ENCODE measurements at places on chromosomes 7 and 10.

DNA sequence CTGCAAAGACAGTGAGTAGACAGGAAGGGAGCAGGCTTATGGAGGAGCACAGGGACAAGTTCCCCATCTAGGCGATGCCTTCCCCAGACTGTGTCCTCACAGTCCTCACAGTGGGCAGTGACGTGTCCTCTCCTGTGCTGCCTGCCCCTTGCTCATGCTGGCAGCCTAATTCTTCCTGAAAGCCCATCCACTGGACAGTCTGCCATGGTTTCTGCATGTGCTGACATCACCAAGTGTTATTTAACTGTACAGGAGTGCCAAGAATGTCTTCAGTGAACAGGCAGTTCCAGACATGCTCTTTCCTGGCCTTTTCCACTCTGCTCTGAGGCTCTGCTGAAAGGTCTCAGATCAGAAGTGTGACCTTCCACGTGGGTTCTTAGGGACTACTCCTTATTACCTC, 54.1 kb downstream of the ZNF248 start:
- no peak for DNase-seq

DNA sequence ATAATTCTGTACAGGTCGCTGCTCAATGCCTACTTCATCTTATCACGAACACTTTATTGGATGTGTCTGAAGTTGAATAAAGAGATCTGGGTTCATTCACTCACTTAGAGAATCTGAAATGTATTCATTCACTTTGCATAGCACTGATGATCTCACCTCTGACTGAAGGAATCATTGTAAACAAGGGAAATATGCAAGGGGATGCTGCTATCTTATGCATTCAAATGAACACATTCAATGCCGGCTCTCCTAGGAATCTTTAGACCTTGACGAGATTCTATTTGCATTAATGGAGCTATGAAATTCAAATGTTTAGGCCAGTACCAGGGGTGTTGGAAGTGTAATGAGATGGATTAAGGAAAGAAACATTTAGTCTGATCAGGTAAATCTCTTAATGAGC, 200.6 kb upstream of the COBL start:
- DNase-seq = no peak

GRCh38 chr10:44962870-44963738, 3.5 kb downstream of the RASSF4 start:
- DNase-seq = no peak

DNA sequence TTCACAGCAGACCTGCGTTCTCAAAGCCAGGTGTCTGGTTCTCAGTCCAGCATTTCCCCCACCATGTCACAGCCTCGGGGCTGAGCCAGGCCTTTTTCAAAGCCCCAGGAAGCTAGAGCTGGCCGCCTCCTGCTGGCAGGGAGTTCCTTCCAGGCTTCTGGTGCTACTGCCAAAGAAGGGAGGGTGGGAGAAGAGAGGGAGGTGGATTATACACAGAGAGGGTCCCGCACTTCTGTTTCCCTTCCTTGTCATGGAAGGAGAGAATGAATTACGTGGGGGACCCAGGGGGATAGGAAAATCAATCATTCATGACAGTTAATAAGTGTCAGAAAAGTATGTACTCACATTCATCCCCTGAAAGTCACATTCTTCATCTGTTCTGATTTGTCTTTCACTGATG, 600 bp upstream of the LGI1 start:
- DNase-seq = no peak

DNA sequence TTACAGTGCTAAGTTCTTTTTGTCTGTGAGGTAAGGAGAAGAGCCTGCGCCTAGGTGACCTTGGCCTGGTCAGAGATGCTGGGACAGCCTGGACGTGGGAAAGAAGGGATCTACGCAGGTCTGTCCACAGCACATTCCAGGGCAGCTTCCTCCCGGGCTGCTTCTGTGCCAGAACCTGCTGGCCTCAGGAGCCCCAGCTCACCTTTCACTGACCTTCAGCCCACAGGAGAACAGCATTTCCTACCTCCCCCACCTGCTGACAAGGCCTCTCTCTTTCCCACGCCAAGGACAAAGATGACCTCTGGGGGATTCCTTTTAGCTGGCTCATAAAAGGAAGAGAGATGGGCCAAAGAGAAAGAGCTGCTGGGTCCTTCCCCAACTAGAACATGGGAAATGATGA, 260.6 kb downstream of the KCNMA1 start:
- no peak for DNase-seq

DNA sequence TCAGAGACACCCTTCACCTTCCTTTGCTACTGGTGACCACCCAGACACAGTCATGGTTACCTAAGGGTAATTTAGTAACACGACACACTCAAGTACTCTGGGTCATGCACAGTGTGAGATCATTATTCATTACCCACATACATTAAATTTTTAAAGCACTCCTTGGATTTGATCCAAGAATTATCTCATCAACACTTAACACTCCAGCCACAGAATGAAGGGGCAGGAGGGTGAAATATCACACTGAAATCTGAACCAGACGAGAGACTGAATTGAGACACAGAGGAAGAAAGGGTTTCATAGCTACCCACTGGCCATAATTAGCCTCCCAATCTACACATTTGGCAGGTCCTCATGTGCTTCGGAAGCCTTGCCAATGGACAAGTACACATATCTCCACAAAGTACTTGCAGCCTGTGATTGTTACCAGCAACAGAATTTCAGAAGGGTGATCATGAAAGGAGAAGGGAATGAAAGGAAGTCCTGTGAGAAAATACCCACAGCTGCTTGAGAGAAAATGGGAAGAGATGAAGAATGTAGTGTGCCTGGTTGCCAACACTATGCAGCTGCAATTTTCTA, 189.3 kb downstream of the POLR1F start:
- DNase-seq = no peak

- DNase-seq = no peak
These were observed 175.1 kb upstream of the PTPRZ1 start for GRCh38 chr7:121697731-121698316.

DNA sequence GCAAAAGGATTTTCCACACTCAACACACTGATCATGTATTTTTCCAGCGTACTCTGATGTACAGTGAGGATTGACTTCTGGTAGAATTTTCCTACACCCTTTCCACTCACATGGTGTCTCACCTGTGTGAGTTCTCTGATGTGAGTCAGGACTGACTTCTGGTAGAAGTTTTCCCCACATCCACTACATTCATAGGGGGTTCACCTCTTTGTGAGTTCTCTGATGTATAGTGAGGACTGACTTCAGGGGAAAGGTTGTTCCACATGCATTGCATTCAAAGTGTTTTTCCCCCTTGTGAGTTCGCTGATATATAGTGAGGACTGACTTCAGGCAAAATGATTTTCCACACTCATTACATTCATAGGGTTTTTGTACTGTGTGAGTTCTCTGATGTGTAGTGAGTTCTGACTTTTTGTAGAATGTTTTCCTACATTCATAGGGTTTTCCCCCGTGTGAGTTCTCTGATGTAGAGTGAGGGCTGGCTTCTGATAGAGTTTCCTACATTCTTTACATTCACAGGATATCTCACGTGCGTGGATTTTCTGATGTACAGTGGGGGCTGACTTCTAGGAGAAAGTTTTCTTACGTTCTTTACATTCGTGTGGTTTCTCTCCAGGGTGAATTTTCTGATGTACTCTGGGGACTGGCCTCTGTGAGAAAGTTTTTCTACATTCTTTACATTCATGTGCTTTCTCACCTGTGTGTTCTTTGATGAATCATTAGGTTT, 146.5 kb downstream of the GLRX3 start:
- DNase-seq = no peak

DNA sequence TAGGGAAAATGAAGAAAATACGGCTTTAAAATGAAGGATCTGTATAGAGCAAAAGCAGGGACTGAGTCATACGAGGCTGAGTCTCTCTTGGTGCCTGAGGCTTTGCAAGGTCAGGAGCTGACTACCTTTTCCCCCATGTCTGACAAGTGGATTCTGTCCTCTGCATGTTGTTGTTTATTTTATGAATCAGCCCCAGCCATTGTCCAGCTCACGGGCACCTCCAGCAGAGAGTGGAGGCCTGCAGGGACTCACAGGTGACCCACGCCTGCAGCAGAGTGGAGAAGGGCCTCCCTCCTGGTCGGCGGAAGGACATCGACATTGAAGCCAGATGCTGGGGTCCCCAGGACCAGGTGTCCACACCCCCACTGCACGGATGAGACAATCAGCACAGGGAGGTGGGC, 233.9 kb downstream of the WDR37 start:
- DNase-seq = no peak

GRCh38 chr7:137097111-137097510, 228.7 kb downstream of the CHRM2 start:
- no peak for DNase-seq

- DNase-seq = no peak
These were observed 40.6 kb downstream of the AKR1B15 start for GRCh38 chr7:134589491-134589941.

GRCh38 chr7:129161524-129162225, 17.2 kb downstream of the TSPAN33 start:
- DNase-seq = no peak

DNA sequence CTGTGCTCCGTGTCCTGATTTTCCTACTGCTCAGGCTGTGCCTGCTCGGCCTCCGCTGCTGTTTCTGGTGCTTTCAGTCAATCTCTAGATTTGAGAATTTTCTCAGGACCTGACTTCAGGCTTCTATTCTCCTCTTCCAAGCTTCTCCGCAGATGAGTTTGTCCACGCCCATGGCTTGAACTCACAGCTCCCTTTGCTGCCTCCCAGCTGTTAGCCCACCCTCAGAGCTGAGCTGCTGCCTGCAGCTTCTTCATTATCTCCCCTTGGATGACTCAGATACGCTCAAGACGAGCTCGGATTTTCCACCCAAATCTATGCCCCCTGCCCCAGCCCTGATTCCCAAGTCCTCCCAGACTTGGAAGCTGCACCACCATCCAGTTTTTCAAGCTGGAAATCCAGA, 104.7 kb downstream of the FGFR2 start:
- DNase-seq = no peak

- no peak for DNase-seq
These were observed 94.7 kb downstream of the HDAC9 start for GRCh38 chr7:18590241-18590640.

DNA sequence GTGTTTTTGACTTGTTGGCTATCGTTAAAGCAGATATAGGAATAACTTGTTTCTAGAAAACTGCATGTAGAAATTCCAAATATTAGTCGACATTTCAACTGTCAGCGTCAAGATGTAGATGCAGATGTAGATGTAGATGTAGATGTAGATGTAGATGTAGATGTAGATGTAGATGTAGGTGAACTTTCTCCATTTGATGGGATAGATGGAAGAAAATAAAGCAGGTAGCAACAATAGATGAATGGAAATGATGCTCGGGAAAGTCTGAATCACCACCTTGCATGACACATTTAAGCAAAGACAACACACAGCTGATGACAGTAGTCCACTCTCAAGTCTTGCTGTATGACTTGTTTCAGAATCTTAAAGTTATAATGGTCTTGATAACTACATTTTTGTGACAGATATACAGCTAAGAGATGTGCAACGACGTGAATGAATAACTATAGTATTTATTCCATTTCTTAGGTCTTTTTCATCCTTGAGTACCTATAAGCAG, 53.5 kb downstream of the SND1 start:
- DNase-seq = no peak

DNA sequence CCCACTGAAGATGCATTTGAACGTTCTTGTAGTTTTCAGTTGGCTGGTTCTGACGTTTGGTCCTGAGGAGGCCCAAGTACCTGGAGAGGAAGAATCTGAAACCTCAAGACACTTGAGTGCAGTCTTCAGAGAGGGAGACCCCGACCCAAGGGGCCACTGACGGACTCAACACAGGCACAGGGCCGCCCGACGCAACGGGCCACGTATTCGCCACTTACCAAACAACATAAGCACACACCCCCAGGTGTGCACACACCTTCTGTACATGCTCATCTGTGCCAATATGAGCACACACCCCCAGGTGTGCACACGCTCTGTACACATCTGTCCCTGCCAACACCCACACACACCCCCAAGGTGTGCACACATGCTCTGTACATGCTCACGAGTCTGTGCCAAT, 68.5 kb downstream of the DIP2C start:
- no peak for DNase-seq

GRCh38 chr7:21718391-21718790, 175.6 kb downstream of the DNAH11 start:
- DNase-seq = no peak

GRCh38 chr7:17638727-17639126, 301.6 kb downstream of the SNX13 start:
- DNase-seq = no peak

- no peak for DNase-seq
These were observed 5.6 kb upstream of the IFIT2 start for GRCh38 chr10:89296220-89296648.

GRCh38 chr10:128047351-128047750, 78.9 kb downstream of the MKI67 start:
- peak; percentile 80 for DNase-seq

GRCh38 chr10:10540398-10540797, 477.3 kb upstream of the CELF2 start:
- no peak for DNase-seq

DNA sequence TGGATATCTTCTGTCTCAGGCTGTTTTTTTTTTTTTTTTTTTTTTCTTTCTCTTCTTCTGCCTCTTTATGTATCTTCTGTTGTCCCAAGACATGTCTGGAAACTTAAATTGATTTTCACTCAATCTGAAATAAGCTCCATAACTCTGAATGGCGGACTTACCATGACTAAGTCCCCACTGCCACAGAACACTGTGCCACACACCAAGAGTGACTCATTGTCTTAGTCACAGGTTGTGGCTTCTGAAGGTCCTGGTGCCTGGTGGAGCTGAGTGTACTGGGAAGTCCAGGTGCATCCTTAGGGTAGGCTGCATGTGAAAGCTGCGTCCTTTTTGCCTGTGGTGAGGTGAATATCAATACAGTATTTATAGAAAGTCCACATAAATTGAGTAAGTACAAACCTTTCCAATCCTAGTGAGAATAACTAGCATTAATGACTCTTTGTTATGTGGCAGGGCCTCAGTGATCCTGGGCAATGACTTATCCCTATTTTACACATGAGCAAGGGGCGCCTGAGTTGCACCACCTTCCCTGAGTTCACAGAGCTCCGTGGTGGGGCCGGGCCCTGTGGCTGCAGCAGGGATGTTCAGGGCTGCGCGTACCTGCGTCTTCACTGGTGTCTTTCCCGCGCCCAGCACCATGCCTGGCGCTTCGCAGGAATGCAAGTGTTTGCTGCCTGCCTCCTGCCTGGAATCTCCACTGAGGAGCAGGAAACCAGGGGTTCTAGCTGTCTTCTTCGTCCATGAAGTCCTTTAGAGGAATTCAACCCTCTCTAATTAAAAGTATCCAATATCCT, 4.3 kb downstream of the PFKP start:
- DNase-seq = no peak

DNA sequence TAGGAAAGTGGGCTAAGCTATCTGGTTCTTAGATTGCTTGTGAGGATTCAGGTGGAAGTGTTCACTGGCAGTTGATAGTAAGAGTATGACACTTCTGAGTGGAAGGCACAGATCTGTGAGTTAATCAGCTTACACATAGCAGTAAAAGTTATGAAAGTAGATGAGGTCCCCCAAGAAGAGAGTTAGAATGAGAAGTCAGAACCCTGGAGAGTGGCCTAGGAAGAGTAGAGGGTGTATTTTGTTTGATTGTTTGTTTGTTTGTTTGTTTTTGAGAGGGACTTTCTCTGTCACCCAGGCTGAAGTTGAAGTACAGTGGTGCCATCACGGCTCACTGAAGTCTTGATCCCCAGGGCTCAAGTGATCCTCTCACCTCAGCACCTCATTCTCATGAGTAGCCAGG, 44.1 kb downstream of the SP4 start:
- no peak for DNase-seq

- no peak for DNase-seq
These were observed 298.2 kb upstream of the GALNT17 start for GRCh38 chr7:70833726-70834125.

- no peak for DNase-seq
These were observed 333.4 kb downstream of the SH2D4B start for GRCh38 chr10:80871083-80871482.

- DNase-seq = no peak
These were observed 34.1 kb upstream of the MALRD1 start for GRCh38 chr10:19014498-19014897.

Measured in naive thymus-derived CD8-positive, alpha-beta T cell (primary cell).